ENCODE measurements at places on chromosomes 12 and 14.

- no peaks in the 10 kb centered on the region for H3K27me3 ChIP-seq
- H3K36me3 ChIP-seq, result no peaks in the 10 kb centered on the region
- no peak overlapping the region for H3K4me3 ChIP-seq
- H3K27ac ChIP-seq, result no peak overlapping the region
Measured at GRCh38 chr12:62878211-62878610, 56.7 kb downstream of the PPM1H start.

- H3K27ac ChIP-seq, result no peak overlapping the region
- no peaks in the 10 kb centered on the region for H3K36me3 ChIP-seq
- H3K27me3 ChIP-seq, result no peaks in the 10 kb centered on the region
- no peaks in the 10 kb centered on the region for H3K4me1 ChIP-seq
- no peak for DNase-seq
Measured at GRCh38 chr12:80690513-80690912, 16.9 kb upstream of the MYF6 start.

- no peaks in the 10 kb centered on the region for H3K27me3 ChIP-seq
- no peak for DNase-seq
- H3K4me1 ChIP-seq, result peaks cover 72% of the 10 kb centered on the region
Measured at GRCh38 chr12:46555406-46555852, 182.9 kb upstream of the SLC38A2 start.

GRCh38 chr12:116794725-116795124 lies 56.6 kb downstream of the RNFT2 start:
- no peaks in the 10 kb centered on the region for H3K36me3 ChIP-seq
- H3K27ac ChIP-seq, result no peak overlapping the region
- H3K4me1 ChIP-seq, result no peaks in the 10 kb centered on the region
- H3K4me3 ChIP-seq, result no peak overlapping the region
- DNase-seq, result no peak
- no peaks in the 10 kb centered on the region for H3K27me3 ChIP-seq

GRCh38 chr14:77470224-77470870 lies 12.5 kb downstream of the AHSA1 start:
- no peak for DNase-seq
- no peaks in the 10 kb centered on the region for H3K27me3 ChIP-seq
- H3K4me3 ChIP-seq, result no peak overlapping the region
- peaks cover 51% of the 10 kb centered on the region for H3K36me3 ChIP-seq

- H3K36me3 ChIP-seq, result no peaks in the 10 kb centered on the region
- H3K27ac ChIP-seq, result no peak overlapping the region
- H3K4me1 ChIP-seq, result peaks cover 3% of the 10 kb centered on the region
- no peak for DNase-seq
- H3K4me3 ChIP-seq, result no peak overlapping the region
Measured at GRCh38 chr12:99979471-99979870, 5.3 kb downstream of the ANKS1B start.

GRCh38 chr12:630656-631632 lies 32.3 kb downstream of the NINJ2 start:
- DNase-seq, result peak; percentile 82
- H3K4me1 ChIP-seq, result peaks cover 43% of the 10 kb centered on the region
- H3K4me3 ChIP-seq, result no peak overlapping the region
- no peaks in the 10 kb centered on the region for H3K36me3 ChIP-seq

DNA sequence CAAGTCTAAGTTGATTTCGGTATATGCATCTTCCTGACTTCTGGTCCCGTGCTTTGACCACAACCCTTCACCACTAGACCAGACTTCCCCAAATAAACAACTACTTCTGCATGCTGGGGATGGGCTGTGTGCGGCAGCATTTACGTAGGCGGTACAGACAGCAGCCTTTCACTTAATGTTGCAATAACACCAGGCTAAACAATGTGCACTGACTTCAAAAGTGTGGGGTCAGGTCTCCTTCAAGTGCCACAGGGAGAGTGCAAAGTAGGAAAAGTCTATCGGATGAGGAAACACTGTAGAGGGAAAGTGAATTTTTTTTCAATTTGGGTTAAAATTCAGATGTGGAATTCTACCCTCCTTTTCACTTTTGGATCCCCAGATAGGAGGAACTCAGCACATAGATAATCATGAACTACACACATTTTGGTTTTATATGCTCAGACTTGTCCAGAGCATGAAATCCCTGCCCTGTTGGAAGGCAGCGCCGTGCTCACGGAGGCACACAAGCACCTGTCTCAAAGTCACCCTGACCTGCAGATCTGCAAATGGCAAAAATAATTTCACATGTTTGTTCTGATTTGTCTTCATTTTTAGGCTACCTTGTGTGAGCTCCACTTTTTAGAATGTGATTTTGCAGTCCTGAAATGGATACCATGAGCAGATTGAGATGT lies 3.6 kb upstream of the FOS start:
- peak; percentile 81 for DNase-seq
- H3K4me1 ChIP-seq, result peaks cover 28% of the 10 kb centered on the region
- peaks cover 5% of the 10 kb centered on the region for H3K36me3 ChIP-seq
- H3K27me3 ChIP-seq, result no peaks in the 10 kb centered on the region
- H3K27ac ChIP-seq, result peak overlapping the region; percentile 97
- no peak overlapping the region for H3K4me3 ChIP-seq

DNA sequence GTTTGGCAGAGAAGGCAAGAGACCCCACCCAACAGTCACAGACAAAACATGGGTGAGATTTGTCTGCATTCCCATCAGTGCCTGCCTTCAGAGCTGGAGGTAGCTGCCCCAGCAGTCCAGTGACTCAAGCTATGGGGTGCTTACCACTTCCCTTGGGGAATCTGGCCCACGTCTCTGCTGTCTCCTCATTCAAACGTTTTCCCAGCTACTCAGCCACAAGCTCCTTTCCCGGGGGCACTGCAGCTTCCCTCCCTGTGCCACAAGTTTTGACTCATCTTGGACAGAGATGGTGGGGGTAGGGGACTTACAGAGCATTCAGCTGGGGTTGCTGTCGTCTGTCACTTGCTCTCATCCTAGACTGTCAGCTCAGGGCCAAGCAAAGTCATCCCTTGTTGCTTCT lies 66.6 kb downstream of the FBXL14 start:
- DNase-seq, result peak; percentile 24
- no peaks in the 10 kb centered on the region for H3K36me3 ChIP-seq
- H3K27me3 ChIP-seq, result peaks cover 22% of the 10 kb centered on the region
- H3K4me3 ChIP-seq, result no peak overlapping the region

DNA sequence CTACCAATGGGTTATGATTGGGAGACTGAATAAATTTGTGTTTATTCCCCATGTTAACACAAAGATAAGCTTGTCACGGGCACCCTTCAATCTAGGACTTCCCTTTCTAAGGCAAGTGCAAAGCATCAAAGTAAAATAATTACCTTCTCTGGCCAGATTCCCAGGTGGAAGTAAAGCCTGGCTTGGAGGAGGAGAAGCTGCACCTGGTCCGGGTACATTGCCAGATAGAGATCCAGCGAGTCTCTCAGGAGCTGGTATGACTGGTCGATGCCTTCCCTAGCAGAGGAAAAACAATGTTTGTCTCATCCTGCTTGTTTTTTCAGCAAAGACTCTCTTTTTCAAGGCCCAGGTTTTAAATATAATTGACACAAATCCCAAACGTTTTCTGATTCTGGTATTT lies 24.9 kb downstream of the FBXO21 start:
- no peak overlapping the region for H3K27ac ChIP-seq
- H3K4me1 ChIP-seq, result no peaks in the 10 kb centered on the region
- no peak for DNase-seq
- H3K4me3 ChIP-seq, result no peak overlapping the region
- no peaks in the 10 kb centered on the region for H3K27me3 ChIP-seq

DNA sequence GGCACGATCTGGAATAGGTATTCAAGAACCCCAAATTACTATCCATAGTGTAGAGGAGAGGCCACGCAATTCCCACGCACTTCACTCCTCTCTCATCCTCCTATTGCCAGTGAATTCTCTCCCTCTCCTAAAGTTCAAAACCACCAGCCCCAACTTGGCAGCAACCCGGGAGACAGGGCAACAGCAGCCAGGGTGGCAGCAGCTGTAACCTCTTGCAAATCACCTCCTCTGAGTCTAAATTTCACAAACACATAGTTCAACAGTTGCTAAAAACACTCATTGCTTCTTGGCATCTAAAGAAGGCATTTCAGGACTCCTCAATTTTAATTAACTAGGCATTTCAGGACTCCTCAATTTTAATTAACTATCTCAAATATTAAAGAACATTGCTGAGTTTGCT lies 37.7 kb upstream of the MANSC4 start:
- peaks cover 3% of the 10 kb centered on the region for H3K4me1 ChIP-seq
- no peak for DNase-seq
- no peaks in the 10 kb centered on the region for H3K36me3 ChIP-seq
- no peak overlapping the region for H3K4me3 ChIP-seq
- H3K27ac ChIP-seq, result no peak overlapping the region

DNA sequence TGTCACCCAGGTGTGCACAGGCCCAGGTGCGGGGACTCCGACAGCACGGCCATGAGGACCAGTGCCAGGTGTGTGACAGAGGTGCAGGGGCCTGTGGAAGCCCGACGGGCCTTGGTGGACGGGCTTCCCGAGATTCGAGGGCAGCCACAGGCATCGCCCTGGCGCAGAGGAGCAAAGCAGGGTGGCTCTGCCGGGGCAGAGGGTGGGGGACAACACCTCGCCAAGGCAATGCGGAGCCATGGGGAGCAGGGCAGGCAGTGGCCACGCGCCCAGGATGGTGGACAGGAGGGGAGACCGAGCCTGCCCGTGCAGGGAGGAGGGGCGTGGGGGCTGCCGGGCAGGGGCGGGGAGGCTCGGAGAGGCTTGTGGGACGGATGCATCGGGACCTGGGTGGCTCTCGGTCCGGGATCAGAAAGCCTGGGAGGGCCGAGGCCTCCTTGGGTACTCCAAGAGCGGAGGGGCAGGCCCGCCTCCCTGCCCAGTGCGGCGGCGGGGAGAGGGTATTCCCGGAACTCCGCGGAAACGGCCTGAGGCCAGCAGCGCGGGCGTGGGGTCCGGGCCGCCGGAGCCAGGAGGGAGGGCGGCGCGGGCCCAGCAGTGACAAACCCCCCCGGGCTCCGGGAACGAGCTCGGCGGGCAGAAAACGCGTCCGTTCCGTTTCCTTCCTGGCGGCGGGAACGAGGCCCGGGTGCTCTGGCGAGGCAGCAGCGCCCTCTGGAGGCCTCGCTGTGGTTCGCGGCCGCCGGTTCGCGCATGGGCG lies 1.6 kb downstream of the TMEM121 start:
- peaks cover 8% of the 10 kb centered on the region for H3K36me3 ChIP-seq
- H3K27ac ChIP-seq, result peak overlapping the region; percentile 42
- H3K4me3 ChIP-seq, result peak overlapping the region; percentile 54
- peak; percentile 64 for DNase-seq
- H3K4me1 ChIP-seq, result peaks cover 35% of the 10 kb centered on the region

DNA sequence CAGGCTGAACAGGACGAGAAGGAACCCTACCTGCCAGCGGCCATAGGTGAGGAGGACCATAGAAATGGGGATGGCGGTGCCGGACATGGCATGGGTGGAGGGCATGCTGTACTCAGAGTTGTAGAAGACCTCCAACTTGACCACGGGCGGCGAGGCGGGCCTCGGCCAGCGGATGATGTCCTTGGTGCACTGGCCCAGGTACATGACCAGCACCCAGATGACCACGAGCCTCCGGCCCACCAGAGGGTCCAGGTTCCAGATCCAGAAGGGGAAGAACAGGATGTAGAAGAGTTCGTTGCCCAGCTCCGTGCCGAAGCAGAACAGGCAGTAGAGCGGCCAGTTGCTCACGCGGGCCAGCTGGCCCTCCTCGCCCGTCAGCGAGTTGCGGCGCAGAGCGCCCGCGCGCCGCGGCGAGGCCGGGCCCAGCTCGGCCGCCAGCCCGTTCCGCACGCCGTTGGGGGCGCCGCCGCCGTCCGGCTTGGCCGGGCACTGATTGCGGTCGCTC lies 582 bp downstream of the SGPP1 start:
- no peaks in the 10 kb centered on the region for H3K27me3 ChIP-seq
- H3K4me1 ChIP-seq, result peaks cover 22% of the 10 kb centered on the region
- DNase-seq, result peak; percentile 36
- H3K27ac ChIP-seq, result peak overlapping the region; percentile 86
- no peaks in the 10 kb centered on the region for H3K36me3 ChIP-seq
- H3K4me3 ChIP-seq, result peak overlapping the region; percentile 94

GRCh38 chr14:24182110-24182882 lies 6.3 kb downstream of the IPO4 start:
- no peak for DNase-seq
- no peaks in the 10 kb centered on the region for H3K27me3 ChIP-seq
- H3K27ac ChIP-seq, result no peak overlapping the region
- no peak overlapping the region for H3K4me3 ChIP-seq
- peaks cover 99% of the 10 kb centered on the region for H3K36me3 ChIP-seq

DNA sequence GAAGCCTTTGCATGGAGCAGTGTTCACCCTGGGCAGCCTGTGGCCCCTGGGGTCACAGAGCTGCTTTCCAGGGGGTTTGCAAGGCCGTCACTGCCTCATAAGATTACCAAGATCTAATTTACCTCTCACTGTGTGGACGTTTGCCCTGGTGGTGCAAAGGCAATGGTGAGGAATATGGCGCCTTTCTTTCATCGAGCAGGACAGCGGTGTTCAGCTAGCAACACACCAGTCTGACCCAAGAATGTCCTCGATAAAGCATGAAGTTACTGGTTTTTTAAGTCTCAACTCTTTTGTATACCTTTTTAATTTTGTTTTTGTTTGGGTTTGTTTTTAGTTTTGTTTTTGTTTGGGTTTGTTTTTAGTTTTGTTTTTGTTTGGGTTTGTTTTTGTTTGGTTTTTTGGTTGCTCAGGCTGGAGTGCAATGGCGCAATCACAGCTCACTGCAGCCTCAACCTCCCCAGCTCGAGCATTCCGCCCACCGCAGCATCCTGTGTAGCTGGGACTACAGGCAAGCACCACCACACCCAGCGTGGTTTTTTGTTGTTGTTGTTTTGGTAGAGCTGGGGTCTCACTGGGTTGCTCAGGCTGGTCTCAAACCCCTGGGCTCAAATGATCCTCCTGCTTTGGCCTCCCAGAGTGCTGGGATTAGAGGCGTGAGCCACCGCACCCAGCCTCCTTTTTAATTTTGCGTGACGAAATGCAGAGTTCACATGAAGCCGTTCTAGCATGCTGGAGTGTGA lies 57.9 kb downstream of the PPP2R5C start:
- peaks cover 24% of the 10 kb centered on the region for H3K4me1 ChIP-seq
- no peak overlapping the region for H3K27ac ChIP-seq
- no peaks in the 10 kb centered on the region for H3K27me3 ChIP-seq
- no peak overlapping the region for H3K4me3 ChIP-seq
- DNase-seq, result no peak

DNA sequence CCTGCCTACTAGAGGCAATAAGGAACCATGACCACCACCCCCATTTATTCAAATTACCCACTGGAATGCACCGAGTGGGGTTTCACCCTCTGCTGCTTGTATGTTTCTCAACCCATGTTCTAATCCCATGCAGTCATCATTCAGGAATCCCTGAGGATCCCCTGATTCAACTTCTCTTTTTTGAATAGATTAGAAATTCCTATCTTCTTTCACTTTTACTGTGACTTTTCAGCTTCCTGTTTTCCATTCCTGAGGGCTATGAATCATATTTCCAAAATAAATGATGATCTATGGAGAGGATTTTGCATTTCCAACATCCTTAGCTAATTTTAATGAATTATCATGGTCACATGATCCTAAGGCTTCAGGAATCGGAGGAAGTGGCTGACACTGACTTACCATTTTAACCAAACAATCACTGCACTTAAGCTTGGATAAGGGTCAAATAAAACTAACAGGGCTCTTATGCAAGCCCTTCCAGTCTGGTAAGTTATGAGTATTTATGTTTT lies 19.4 kb upstream of the P2RX4 start:
- H3K4me1 ChIP-seq, result no peaks in the 10 kb centered on the region
- peak overlapping the region; percentile 23 for H3K27ac ChIP-seq
- DNase-seq, result no peak
- H3K36me3 ChIP-seq, result no peaks in the 10 kb centered on the region
